Osteoblast (primary cell): ENCODE measurements at places on chromosomes 5 and 9. TPM values are rescaled to one million over a fixed set of nuclear protein-coding genes. Genes with fewer than 3 reads are reported as not detected.

- DNase-seq: no peak
Measured at GRCh38 chr9:123651273-123651672, 278.7 kb downstream of the DENND1A start.

GRCh38 chr5:139755892-139756671 lies 39.5 kb upstream of the PSD2 start:
- peak; percentile 80 for DNase-seq

DNA sequence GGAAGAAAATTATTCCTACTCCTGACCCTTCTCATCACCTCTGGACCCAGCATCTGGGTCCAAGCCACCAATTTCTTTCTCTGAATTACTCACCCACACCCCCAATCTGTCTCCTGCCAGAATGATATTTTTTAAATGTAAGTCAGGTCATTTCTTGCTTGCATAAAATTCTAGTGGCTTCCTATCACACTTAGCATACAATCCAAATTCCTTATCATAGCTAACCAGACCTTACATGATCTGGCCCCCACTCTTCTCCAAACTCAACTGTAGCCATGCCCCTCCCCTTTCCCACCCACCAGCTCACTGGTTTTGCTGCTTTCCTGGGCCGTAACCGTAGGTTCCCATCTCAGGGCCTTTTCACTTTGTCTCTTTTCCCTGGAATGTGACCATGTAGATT lies 15.2 kb downstream of the HTR4 start:
- no peak for DNase-seq

Gene FAM120AOS
- total RNA-seq: 43.4 and 48.0 TPM in 2 replicates

Gene DBH
- total RNA-seq: not detected in 2 replicates
